Naive thymus-derived CD4-positive, alpha-beta T cell (primary cell): ENCODE measurements at places on chromosomes 3 and 15.

- DNase-seq, result no peak
Observed at GRCh38 chr15:89818287-89818686, 3.6 kb upstream of the ANPEP start.

- DNase-seq, result peak; percentile 78
Observed at GRCh38 chr3:52001443-52001974, 5.8 kb upstream of the RPL29 start.

GRCh38 chr15:69861331-69862171, 236.2 kb downstream of the TLE3 start:
- DNase-seq, result no peak

- no peak for DNase-seq
Observed at GRCh38 chr15:42314818-42315217, 41.6 kb upstream of the TMEM87A start.

GRCh38 chr3:117885011-117885441, 1149.6 kb downstream of the IGSF11 start:
- DNase-seq, result no peak

DNA sequence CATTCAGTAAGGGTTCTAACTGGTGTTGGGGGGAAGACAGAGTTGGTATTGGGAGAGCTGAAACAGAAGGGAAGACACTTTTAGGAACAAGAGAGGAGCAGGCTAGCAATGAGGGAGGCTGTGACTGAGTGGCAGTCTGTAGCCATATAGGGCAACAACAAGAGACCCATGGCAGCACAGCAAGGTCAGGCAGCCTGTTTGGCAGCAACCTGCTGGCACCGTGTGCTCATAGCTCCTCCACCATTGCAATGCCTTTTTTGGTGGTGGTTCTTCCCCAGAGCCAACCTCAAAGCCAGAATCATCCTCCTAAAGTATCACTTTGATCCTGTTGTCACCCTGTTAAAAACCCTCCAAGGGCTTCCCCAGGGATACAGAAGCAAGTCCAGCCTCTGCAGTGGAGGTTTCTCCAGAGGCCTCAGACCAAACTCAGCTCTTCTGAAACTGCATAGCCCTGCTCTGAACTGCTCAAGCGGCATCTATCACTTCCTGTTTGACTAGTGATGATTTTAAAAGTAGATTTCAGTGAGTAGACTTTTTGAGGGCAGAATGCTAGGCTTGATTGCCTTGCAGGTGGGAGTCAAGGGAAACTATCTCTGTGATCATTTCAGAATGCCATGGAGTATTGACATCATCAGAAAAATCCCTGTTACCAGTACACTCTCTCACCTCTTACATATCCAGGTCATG, 176.9 kb downstream of the STAC start:
- DNase-seq, result no peak

DNA sequence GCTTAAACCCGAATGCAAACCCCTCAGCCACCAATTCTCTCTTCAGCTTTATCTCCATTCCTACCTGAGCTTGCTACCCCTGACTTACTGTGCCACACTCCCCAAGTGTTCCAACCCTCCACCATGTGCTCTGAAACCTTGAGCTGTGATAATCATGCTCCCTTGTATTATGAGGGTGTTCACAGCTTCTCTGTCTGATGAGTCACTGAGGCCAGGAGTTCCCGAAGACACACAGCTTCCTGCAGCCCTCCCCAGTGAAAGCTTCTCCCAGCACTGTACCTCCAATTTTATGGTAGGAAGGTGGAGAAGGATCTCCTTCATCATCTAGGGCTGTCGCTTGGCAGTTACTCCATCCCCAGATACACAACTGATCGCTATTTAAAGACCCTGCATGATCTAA, 24.9 kb downstream of the STAC start:
- no peak for DNase-seq

GRCh38 chr3:179771797-179772196, 119.0 kb downstream of the USP13 start:
- DNase-seq, result no peak
